ENCODE measurements at places on chromosomes 11 and 22.

DNA sequence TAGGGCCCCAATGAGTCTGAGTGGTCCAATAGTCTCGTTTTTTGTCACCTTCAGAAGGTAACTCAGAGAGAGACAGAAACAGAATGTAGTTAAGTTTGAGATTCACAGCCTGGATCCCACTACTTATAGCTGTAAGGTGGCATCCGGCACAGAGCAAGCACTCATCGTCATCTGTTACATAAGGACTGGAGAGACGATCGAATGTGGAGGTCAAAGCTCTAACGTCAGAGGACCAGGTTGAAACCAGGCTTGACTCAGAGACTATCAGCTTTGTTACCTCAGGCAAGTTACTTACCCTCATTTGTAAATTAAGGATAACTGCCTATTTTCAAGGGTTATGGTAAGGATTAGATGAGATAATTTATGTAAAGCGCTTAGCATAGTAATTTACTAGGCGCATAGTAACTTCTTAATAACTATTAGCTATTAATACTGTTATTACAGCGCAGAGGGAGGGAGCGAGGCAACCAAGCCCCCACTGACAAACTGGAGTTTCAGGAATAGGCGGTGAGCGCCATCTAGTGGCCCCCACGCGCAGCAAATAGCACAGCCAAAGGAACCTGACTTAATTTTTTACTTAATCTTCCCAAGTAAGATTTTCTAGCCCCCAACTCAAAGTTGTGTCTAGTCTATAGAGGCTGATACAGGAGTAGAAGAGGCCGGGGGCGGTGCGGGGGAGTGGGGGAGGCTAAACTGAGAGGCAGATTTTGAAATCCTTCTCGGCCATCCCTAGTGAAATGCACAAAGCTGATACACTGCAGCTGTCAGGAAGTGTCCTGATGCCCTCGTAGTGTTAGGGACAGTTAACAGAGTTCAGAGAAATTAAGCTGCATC is 29.0 kb upstream of the API5 start:
- no peak for DNase-seq

GRCh38 chr11:69125861-69126260 is 29.9 kb upstream of the SMIM38 start:
- no peak for DNase-seq

DNA sequence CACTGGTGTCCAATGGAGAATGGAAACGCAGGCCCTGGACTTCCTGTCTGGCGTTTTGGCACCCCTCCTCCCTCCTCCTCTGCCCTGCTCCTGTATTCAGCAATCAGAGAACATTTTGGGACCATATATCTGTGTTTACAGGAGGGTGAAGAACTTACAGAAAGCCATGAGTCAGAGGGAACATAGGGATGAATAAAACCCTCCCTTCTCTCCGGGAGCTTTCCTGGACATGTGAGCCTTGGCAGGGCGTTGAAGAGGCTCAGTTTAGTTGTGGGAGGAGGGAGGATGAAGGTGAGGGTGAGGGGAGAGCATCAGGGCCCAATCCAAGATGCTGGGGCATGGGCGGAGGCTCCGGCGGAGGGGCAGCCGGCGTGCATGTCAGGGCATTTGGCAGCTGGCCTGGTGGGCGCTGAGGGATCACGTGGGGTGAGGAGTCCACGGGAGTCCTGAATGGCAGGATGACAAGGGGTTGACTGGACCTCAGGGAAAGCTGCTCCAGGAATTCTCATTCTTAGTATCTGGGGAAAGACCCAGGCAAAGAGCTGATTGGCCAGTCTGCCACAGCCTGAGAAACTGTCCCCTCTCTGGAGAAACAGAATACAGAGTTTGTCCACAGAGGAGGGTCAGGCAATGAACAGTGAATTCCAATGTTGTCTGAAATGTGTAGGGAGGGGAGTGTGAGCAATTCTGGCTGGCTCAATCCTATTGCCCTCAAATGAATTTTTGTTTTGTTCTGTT is 28.9 kb downstream of the MICAL2 start:
- no peak for DNase-seq

- no peak for DNase-seq
Measured at GRCh38 chr11:1199241-1199750, 23.6 kb upstream of the MUC5B start.

DNA sequence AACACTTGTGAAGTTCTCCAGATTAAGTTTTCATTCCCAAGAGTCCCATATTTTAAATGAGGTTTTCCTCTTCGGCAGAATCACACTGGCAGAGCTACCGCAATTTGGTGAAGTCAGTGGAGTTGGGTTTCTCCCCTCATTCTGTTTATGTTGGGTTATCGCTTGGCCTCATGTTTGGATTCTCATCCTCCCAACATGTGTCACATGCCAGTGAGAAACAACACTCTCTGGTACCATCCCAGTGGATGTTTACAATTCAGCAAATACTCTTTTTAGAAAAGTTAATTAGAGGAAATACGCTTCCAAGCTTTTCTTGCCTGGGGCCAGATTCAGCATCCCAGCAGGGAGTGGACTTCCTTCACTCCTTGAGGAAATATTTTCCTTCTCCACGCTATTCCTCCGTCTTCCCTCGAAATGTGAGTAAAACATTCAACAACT is 2.1 kb downstream of the PAMR1 start:
- no peak for DNase-seq

- DNase-seq: no peak
Measured at GRCh38 chr22:38953577-38954413, 3.6 kb upstream of the APOBEC3A start.

GRCh38 chr11:32343325-32344008 is 91.9 kb downstream of the WT1 start:
- DNase-seq: no peak

DNA sequence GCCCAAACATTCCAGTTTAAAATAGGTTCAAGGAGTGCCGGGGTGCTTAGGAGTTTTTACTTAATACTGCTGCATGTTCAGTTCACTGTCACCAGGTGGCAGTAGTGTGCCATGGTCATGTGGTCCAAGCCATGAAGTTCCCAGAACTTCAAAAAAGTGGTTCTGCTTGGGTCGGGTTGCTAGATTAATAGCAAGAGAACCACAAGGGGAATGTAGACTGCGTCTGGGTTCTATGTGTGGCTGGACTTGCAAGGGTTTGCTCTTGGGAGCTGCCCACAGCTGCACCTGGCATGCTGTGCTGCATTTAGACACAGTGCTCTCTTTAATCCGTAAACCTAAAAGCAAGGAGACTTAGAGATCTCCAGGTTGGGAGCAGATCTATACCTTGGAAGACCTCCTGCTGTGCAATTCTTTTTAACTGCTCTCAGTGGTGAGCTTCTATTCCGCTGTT is 6.5 kb upstream of the SPON1 start:
- no peak for DNase-seq

DNA sequence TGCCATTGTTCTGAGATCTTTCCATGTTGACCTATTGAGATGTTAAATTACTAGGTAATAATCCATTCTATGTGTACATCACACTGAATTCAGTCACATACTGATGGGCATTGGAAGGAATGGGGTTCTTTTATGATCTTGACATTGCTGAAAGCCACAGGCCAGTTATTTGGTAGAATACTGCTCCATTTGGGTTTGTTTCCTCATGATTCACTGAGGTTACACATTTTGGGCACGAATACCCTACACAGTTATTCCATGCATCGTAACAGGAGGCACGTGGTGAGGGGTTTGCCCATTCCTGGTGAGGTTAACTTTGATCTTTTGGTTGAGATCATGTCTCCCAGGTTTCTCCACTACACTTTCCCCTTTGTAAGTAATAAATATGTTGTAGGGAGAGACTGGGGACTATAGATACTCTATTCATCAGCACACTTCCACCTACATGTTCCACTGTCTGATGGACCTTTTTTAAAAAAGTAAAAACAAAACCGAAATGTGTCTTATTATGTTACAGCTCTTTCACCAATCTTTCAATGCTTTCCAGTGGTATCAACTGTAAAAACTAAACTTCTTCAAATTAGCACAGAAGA is 12.0 kb upstream of the FOLR1 start:
- DNase-seq: no peak

All from stimulated activated CD8-positive, alpha-beta memory T cell treated with anti-CD3 and anti-CD28 coated beads, Interleukin-2, amount 100 ng/mL, for 1 hour (primary cell).